ENCODE measurements at places on chromosomes 2 and 18. TPM values are rescaled to one million over a fixed set of nuclear protein-coding genes. Genes with fewer than 3 reads are reported as not detected.

Gene CCDC74B
- total RNA-seq: 0.76 TPM

GRCh38 chr18:33814546-33814945 lies 236.5 kb downstream of the ASXL3 start:
- no peak for DNase-seq

DNA sequence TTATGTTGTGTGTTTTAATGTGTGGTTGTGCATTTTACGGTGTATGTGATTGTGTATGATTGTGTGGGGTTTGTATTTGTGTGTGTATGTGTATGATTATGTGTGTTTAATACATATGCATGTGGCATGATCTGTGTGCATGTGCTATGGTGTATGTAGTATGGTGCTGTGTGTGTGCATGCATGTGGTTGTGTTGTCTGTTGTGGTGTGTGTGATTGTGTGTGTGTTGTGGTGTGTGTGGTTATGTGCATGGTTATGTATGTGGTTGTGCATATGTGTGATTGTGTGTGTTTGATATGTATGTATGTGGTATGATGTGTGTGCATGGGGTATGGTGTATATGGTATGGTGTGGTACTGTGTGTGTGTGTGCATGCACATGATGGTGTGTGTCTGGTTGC lies 148.1 kb upstream of the AGAP1 start:
- DNase-seq: no peak

GRCh38 chr2:28457237-28457636 lies 38.6 kb upstream of the PLB1 start:
- no peak for DNase-seq

Gene CXCR1
- not detected for total RNA-seq

DNA sequence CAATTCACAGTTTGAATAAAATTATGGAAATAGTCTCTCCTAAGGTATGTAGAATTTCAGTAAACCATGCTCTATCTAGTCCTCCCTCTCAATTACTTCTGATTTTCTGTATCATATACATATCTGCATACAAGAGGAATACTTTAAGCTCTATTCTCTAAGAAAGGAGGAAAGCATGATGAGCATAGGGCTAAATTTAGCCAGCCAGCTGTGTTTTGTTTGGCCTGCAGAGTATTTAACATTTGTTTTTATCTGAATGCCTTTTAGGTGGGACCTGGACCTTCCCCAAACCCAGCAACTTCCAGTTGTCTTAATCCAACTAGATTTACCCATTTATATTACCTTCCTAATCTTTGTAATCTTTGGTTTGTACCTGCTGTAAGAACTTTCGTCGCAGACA lies 42.2 kb upstream of the FAM117B start:
- DNase-seq: no peak

Data from esophagus squamous epithelium (tissue), 5 donors.